HT-29 (cell line): ENCODE measurements at places on chromosomes 3 and 15.

- peak; percentile 58 for DNase-seq
Observed at GRCh38 chr3:35932995-35933394, 293.7 kb downstream of the ARPP21 start.

- DNase-seq, result no peak
Observed at GRCh38 chr15:75720297-75720696, 7.6 kb upstream of the CSPG4 start.

DNA sequence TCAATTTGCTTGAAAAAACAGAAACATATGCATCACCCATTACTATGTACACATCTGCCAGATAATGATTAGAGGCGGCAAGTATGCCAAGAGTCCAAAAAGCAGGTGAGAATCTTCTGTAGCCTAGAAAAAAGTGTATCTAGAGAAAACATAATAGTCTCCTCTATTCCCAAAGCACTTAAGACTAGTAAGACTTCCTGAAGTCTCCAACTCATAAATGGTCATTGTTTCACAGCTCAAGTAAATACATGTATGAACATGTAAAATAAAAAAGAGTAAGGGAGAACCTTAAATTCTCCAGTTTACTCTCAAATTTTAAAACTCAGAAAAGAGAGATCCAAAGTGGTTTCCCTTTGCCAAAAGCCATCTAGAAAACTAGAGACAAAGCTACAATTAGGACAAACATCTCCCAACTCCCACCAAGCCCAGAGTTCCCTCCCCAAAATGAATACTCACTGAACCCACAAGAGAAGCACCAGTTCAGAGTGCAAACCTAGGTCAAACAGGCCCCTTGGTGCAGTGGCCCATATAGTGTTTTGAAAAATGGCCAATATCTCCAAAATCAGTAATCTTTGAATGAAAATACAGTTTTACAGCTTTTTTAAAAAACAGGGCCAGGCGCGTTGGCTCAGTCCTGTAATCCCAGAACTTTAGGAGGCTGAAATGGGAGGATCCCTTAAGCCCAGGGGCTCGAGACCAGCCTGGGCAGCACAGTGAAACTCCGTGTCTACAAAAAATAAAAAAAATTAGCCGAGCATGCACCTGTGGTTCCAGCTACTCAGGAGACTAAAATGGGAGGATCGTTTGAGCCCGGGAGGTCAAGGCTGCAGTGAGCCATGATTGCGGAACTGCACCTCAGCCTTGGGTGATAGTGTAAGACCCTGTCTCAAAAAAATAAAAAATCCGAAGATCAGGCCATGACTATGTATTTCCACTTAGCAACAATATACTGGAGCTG, 11.0 kb upstream of the MAP4 start:
- DNase-seq, result no peak

GRCh38 chr3:59473636-59474035, 423.8 kb upstream of the CFAP20DC start:
- no peak for DNase-seq
